ENCODE measurements at places on chromosomes 12 and 14.

- no peak for DNase-seq
Measured at GRCh38 chr12:80484746-80485145, 40.7 kb downstream of the PTPRQ start.

GRCh38 chr12:27158297-27158696 lies 75.9 kb upstream of the C12orf71 start:
- DNase-seq: no peak

- DNase-seq: no peak
Measured at GRCh38 chr12:25883026-25883916, 75.2 kb upstream of the RASSF8 start.

DNA sequence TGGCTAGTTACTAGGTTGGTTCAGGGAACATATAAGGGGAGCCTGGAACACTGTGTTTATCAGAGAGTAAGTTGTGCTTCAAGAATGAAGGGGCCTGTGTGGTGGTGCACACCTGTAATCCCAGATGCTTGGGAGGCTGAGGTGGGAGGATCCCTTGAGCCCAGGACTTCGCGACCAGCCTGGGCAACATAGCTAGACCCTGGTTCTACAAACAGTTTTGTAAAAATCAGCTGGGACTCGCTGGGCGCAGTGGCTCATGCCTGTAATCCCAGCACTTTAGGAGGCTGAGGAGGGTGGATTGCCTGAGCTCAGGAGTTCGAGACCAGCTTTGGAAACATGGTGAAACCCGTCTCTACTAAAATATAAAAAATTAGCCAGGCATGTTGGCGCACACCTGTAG lies 42.1 kb upstream of the GPR132 start:
- no peak for DNase-seq

- DNase-seq: no peak
Measured at GRCh38 chr14:67673451-67673850, 981 bp downstream of the VTI1B start.

- no peak for DNase-seq
Measured at GRCh38 chr12:130337488-130338303, at the start of gene PIWIL1. PIWIL1 (plus strand) TSS chr12:130337887; CDS start chr12:130342592, 4,705 bp downstream.

- DNase-seq: no peak
Measured at GRCh38 chr12:110920324-110920910, at the start of gene MYL2. MYL2 (minus strand) TSS chr12:110920579; CDS start chr12:110920529, 50 bp downstream.

DNA sequence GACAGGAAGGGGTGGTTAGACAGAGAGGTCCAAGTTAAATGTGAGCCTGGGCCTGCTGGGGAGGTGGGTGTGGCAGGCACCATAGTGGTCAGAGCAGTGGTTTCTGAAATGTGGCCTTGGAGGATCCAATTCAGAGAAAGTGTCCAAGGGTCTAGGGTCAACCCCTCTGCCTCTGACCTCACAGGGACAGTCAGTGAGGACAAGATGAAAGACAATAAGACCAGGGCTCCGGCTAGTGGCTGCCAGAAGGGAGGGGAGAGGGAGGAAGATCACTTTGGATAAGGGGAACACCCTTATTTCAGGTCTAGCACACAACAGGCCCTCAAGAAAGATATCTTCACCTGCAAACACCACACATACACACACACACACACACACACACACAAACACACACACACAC lies 335.1 kb downstream of the MED13L start:
- DNase-seq: no peak

DNA sequence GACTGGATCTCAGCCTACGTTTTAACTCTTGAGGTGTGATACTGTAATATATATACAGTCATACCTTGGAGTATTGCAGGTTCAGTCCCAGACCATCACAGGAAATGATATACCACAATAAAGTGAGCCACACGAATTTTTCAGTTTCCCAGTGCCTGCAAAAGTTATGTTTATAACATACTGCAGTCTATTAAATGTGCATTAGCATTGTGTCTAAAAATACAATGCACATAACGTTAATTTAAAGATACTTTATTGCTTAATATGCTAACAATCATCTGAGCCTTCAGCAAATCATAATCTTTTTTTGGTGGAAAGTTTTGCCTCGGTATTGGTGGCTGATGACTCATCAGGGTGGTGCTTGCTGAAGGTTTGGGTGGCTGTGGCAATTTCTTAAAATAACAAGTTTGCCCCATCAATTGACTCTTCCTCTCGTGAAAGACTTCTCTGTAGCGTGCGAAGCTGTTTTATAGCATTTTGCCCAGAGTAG lies 18.9 kb downstream of the PYROXD1 start:
- DNase-seq: peak; percentile 8

DNA sequence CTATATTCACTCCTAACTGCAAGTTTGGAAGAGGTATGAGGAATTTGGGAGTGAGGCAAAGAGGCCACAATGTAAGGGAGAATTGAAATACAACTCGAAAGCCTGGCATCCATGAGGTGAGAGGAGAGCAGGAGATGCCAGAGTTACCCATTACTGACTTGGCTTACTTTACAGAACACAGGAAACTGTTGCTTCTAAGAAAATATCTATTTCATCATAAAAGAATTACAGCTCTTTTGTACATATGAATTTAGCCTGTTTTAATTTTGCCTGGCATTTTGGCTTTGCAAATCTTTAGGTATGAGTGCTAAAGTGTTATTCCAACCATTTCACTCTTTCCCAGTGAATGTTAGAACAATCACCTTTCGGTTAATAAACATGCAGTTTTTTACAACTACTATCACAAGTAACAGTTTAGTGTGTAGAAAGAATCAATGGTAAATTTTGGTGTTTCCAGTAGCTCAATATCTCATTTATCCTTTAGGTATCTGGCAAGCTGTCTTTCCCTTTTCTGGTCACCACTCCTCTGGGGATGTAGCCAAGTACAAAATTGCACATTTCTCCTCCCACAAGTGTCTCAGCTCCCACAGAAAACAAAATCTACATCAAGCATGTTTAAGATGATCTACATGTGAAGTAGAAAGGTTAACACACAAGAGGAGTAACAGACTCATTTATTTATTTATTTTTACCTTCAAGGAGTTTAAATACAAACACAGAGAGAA lies 196.6 kb upstream of the DCN start:
- DNase-seq: no peak

GRCh38 chr14:74495356-74495755 lies 1.8 kb downstream of the ISCA2 start:
- no peak for DNase-seq

- DNase-seq: no peak
Measured at GRCh38 chr12:92186038-92186470, 40.4 kb upstream of the BTG1 start.

DNA sequence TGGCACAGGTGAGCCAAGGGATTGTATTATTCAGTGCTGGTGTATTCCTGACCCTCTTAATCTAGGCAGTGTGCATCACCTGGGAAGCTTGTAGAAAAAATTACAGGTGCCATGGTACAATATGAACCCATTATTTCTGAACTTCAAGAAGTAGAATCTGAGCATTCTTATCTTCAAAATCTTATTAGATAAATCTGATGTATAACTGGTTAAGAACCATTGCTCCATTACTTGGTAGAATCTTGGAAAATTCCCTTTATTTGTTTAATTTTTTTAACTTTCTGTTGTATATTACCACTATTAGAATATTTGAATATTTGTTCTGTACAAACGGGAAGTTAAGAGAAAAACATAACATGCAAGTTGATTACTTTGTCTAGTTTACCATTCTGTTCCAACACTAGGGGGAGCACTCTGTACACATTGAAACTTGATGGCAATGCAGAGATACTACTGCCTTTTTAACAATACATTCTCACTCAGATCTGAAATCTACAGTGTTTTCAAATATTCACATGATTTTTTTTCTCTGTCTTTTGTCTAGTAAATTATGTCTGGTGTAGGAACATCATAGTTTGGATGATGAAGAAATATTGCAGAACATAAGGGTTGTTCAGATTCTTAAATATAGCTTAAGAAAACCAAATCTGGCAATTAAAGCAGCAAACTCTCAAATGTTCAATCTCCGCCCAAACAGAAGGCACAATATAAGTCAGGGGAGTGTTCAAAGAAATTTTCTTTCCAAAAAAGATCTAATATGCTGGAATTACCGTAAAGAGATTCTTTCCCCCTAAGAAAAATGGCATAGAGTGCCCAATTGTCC lies 196.6 kb downstream of the PCNX1 start:
- DNase-seq: no peak

DNA sequence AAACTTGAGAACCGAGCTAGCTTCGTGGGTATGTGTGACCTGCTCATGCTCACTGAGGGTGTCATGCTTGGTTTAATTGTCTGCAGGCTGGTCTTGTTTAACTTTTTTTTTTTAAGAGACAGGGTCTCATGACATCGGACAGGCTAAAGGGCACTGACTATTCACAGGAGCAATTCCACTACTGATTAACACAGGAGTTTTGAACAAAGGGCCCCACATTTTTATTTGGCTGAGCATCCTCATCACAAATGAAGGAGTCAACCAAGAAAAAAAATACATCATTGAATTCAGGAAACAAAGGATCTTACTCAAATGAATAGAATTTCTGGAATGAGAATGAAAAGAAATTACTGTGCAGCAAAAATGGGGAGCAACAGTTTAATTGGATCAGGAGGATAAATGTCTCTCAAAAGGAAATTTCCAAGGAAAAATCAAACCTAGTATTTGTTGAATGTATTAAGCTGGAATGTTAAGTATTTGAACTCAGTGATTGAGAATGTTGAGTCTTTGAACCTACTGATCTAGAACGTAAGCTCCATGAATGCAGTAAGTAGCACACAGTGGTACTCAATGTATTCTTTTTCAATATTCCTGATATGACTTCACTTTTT lies 20.8 kb upstream of the PYROXD1 start:
- no peak for DNase-seq

GRCh38 chr12:105047308-105047707 lies 37.0 kb downstream of the ALDH1L2 start:
- no peak for DNase-seq

DNA sequence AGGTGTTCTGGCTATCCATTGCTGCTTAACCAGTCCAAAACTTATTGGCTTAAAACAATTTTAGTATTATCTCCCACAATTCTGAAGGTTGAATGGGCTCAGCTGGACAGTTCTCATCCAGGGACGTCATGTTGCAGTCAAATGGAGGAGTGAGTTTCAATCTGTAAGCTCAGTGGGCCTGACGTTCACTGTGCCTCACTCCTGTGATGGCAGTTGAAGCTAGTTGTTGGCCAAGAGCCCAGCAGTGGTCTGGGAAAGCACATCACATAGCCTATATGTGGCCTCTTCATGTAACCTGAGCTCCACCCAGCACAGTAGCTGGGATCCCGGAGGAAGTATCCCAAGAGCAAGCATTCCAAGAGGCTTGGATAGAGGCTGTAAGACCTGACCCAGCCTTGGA lies 40.6 kb upstream of the CDKN3 start:
- no peak for DNase-seq

GRCh38 chr14:76022991-76023390 lies 37.4 kb downstream of the IFT43 start:
- no peak for DNase-seq

GRCh38 chr12:124759841-124760503 lies 103.7 kb downstream of the SCARB1 start:
- DNase-seq: no peak

- no peak for DNase-seq
Measured at GRCh38 chr12:85179680-85180270, 100.2 kb upstream of the ALX1 start.

DNA sequence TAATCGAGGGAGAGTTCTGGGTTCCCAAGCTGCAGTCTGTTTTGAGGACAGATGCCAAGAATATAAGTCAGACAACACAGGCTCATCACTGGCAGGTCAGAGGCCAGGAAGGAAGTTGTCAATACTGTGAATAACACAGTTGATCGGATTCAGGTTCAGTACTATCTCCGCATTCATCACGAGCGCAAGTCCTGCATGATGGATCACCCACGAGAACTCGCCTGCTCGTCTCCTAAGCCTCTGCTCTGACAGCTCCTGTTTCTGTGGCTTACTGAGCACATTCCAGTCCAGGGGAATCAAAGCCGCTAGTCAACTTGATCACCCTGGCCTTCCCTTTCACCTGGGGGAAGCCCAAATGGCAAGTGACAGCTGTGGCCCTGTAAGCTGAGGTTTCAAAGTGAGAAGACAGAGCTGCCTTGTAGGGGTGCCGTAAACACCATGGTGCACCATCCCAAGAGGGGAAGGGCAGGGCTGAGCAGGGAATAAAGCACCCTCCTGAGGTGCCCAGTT lies 60.1 kb upstream of the DICER1 start:
- DNase-seq: no peak

- DNase-seq: no peak
Measured at GRCh38 chr14:87869619-87870583, 123.1 kb downstream of the GALC start.

- DNase-seq: peak; percentile 55
Measured at GRCh38 chr12:51341251-51342007, 5.0 kb downstream of the CELA1 start.

DNA sequence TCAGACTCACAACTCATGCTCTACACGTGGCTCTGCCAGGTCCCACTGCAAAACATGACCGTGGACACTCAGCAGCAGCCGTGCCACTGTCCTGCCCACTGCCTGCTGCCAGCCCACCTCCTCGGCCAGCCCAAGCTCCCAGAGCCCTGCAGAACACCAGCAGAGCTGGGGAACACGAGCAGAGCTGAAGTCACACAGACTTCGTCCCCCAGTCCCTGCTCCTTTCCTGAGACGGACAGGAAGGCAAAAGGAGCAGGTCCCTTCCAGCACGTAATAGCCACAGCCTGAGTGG lies 152.1 kb downstream of the DPF3 start:
- DNase-seq: no peak

GRCh38 chr12:38956337-38956736 lies 50.9 kb upstream of the CPNE8 start:
- DNase-seq: no peak

DNA sequence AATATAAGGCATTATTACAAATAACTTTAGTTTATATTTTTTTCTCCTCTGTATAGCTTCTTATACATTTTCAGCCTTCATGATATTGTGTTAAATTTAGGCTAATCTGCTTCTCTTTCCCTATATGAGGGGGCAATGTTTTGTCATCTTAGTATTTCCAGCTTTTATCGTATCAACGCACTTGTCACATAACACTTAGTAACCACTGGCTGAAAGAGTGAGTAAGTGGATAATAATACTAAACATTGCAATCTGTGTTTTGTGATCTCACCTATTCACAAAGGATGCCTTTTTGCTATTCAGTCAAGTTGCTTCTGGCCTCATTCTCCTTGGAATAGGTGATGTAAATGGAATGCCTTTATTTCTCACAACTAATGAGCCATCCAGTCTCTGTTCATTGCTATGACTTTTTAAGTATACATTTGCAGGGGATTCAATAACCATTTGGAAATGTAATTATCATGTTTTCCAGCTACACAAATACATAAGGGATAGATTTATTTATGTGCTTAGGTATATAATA lies 260.9 kb downstream of the BMP4 start:
- DNase-seq: no peak

DNA sequence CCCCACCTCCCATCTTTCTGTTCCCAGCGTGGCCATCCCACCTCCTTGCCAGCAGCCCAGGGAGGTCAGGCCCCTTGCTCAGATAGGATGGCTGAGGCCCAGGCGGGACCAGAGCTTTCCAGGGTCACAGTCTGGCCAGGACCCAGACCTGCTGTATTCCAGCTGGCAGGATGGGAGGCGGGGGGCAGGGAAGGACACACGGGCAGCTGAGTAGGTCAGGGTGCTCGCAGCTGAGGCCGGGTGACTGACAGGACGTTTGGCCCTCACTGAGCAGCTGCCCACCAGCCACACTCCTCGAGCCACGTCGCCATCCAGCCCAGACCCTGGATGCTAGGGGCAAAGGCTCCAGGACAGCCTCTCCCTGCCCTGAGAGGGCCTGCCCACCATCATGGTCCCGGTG lies 4.0 kb downstream of the NUDT14 start:
- DNase-seq: no peak

Data from activated CD4-positive, alpha-beta T cell treated with anti-CD3 and anti-CD28 coated beads for 1 hour (primary cell).